Fibroblast of lung (primary cell): ENCODE measurements at places on chromosomes 11 and 22.
A peak's percentile ranks its signal among the peaks of the same experiment; 100 is the strongest.

- no peak for DNase-seq
Observed at GRCh38 chr11:110711448-110711775, 825 bp downstream of the ARHGAP20 start.

GRCh38 chr11:2576111-2576510 is 123.7 kb downstream of the KCNQ1OT1 start:
- DNase-seq = no peak

GRCh38 chr22:20748731-20749428 is 25.0 kb upstream of the SERPIND1 start:
- no peak for DNase-seq

DNA sequence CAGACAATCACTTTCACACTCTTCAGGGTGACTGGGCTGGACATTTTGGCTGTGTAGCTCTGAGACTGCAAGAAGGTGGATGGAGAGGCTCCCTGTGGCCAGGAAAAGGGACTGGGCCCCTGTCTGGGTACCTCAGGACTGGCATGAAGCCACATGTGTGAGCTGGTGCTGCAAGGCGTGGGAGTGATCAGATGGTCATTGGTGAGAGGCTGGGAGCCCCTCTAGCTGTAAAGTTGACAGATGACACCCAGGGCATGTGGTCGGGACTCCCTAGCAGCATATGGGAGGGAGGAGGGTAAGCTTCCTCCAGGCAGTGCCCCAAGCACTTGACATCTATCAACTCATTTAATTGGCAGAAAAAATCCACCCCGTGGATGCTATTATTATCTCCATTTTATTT is 18.9 kb upstream of the CABP2 start:
- DNase-seq = no peak

DNA sequence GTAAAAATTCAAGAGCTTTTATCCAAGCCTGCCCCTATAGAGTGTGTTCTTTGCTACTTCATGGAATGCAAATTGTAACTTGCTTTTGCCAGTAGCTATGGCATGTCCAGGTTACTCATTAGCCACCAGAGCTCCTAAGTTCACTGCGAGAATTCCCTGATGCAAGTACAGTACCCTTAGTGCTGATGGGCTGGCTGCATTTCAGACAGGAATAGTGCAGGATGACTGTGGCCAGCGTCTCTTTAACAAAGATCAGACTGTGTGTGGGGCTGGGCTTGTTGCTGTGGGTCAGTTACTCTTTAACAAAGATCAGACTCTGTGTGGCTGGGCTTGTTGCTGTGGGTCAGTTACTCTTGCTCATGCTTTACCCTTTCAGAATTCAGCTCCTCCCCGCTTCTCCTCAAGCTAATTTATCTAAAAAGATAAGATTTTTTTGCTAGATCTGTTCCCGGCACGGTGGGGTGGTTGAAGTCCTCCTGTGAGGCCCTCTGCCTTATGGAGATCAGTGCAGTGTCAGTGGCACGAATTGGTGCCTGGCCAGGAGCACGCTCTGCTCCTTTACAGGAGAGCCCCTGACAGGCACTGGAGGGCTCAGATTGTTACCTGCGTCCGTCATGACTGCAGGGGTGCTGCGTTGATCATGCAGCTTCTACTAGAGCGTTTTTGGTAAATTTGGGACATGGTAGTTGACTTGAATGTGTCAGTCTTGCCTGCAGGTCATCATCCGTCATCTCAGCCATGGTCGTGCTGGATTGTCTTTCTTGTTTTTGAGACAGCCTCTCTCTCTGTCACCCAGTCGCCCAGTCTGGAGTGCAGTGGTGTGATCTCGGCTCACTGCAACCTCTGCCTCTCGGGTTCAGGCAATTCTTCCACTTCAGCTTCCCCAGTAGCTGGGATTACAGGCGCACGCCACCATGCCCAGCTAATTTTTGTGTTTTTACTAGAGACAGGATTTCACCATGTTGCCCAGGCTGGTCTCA is 27.0 kb downstream of the AP2A2 start:
- DNase-seq = peak; percentile 21

DNA sequence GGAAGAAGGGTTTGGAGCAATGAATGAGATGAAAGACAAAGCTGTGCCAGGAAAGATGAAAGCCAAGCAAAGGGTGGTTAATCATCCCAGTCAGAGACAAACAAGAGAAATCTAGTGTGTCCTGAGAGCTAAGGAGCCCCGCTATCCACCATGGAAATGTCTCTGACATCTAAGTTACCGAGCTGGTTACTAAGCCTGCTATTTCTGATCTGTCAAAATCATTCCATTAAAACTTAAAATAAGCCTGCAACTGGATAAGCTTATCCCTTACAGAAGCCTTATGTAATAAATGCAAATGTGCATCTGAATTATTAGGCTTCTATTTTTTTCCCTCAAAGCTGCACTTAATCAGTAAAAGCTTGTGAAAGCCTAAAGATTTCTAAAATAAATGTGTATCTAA is 22.1 kb upstream of the SESN3 start:
- no peak for DNase-seq

GRCh38 chr11:16356057-16356760 is at the start of gene SOX6:
Gene SOX6, minus strand, starts transcription at chr11:16356546. Its CDS starts 15,298 bp downstream, at chr11:16341248.
- DNase-seq = peak; percentile 82

DNA sequence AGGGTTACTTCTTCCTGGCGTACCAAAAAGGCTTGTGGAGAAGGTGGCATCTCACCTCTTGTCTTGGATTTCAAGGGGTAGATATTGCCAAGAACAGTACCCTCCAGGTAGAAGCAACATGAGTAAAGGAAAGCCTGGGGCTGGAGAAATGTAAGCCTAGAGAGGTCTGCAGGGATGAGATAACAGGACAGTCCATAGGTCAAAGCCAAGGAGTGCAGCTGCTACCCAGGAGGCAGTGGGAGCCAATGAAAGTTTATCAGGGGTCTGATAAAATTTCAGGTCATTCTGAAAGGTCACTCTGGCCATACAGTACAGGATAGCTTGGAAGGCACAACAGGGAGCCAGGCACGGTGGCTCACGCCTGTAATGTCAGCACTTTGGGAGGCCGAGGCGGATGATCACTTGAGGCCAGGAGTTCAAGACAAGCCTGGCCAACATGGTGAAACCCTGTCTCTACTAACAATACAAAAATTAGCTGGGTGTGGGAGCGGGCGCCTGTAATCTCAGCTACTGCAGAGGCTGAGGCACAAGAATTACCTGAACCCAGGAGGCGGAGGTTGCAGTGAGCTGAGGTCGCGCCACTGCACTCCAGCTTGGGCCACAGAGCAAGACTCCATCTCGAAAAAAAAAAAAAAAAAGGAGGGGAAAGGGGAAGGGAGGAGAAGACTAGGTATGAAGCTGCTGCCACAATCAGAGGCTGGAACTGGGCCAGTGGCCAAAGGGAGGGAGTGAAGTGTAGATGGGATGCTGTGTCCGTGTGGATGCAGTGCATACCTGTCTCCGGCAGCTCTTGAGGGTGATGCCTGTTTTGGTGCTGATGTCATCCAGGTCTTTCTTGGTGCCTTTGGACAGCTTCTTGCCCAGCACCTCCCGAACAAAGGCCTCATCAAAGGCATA is 1.2 kb downstream of the FIBP start:
- no peak for DNase-seq

DNA sequence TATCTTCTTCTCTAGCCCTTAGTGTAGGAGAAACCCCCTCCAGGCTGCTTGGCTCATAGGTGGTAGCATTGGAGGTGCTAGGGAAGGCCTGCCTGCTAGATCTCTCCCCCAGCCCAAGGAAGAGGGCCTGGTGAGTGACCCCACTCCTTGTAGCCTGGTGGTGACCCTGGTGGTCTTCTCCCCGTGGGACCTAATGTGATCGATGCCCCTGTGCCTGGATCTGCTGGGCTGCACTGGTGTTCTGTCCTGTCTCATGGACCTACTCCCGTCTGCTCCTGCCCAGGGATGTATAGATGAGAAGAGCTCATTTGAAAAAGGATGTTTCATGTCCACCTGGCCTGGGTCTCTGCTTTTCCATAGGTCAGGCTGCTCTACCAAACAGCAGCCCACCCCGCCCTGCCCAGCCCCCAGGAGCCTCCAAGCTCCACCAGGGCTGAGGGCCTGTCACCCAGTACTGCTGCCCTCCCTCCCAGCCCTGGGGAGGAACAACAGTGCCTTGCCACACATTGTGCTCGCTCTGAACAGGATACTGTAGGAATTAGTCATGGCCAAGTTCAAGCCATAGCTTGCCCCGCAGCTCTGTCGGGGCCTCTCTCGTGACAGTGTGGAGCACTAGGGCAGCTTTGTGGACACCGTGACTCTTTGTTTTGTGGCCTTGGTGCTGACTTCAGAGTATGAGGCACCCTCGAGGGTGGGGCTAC is 19.7 kb downstream of the SLC37A2 start:
- peak; percentile 81 for DNase-seq

- DNase-seq = no peak
Observed at GRCh38 chr11:71335371-71335770, 83.0 kb upstream of the SHANK2 start.

DNA sequence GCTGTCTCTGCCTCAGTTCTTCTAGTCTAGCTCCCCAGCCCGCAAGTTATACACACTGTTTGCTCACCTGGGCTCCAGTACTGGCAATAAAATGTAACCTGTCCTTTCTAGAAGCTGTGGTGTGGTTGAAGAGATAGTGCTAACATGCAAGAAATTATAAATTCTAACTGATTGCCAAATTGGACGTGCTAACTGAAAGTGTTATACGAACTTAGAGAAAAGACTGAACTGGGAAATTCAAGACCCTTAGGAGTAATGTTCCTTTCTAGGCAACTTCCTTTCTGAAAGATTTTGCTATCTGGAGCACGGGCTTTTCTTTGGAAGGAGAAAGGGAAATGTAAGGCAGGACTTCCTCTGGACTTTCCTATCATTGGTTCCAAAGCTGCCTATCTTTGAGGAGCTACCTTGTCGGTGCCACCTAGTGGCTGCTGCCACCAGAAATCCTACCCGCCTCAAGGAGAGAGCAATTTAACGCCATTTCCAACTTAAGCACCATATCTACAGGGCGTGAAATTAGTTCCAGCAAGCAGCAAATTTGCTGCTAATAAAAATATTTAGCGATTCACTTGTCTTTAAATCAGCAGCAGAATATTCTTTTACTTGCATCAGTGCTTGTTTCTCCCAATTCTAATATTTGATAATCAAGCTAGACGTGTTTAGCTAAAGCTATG is 12.7 kb upstream of the TMEM218 start:
- DNase-seq = peak; percentile 63

- no peak for DNase-seq
Observed at GRCh38 chr22:41919357-41920224, 4.7 kb upstream of the SHISA8 start.

DNA sequence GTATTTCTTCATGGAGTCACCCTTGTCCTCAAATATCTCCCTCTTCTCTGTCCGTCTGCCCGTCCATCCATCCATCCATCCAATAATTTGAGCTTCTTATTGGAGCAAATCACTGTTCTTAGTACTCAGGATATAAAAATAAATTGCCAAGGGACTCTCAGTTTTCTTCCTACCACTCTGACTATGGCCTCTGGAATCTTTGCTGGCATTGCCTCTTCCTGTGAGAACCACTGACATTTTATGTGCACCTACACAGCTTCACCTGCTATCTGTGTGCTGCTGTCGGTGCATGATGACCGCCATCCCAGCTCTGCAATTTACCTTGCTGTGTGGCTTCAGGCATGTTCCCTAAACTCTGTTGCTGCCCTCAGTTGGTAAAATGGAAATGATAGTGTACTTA is 37.9 kb downstream of the TEAD1 start:
- no peak for DNase-seq

- no peak for DNase-seq
Observed at GRCh38 chr11:106218106-106218505, 140.6 kb downstream of the AASDHPPT start.

DNA sequence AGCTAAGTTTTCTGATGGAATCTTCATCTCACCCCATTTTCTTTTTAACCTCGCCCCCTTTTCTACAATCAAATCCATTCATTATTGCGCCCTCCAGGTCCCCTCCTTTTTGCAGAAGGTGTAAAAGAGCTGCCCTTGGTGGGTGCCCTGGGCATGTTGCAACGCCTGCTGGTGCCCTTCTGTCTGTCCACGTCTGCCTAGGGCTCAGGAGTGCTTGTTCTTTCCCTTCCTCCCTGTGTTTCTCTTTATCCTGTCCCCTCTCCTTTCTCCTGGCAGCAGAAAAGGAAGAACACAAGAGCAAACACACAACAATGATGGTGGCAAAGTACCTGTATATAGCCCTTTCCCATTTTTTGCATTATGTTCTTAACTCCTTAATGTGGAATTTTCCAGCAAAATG is 6.2 kb upstream of the TLCD5 start:
- DNase-seq = no peak

DNA sequence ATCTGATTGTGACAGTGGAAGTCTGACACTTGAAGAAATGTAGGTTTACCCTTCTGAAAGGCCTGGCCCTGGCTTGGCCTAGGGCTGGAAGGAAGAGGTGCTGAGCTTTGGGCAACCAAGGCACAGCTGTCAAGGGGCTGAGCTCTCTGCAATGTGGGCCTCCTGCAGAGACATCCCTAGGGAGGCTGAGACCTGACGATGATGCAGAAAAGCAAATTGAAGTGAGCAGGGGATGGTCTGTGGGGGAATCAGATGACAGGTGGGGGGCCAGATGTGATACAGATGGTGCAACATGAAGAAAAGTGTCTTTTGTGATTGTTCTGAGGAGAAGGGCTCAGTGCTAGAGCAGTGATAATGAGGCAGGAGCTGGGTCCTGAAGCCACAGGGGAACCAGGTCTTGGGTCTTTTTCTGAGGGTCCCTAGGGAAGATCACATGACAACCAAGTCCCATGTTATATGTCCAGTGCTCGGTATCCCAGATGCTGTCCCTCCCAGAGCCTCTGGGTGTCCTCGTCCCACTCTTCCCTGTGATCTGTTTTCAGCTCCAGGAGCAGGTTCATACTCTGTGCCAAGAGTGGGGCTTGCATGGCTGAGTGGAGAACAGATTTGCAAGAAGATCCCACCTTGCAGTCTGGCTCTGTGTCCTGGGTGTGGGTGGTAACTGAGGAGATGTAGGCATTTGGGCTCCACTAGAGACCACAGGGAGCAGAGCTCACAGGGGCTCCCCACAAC is 79.9 kb upstream of the VPREB1 start:
- DNase-seq = no peak
